ENCODE measurements at places on chromosomes 4 and X.

DNA sequence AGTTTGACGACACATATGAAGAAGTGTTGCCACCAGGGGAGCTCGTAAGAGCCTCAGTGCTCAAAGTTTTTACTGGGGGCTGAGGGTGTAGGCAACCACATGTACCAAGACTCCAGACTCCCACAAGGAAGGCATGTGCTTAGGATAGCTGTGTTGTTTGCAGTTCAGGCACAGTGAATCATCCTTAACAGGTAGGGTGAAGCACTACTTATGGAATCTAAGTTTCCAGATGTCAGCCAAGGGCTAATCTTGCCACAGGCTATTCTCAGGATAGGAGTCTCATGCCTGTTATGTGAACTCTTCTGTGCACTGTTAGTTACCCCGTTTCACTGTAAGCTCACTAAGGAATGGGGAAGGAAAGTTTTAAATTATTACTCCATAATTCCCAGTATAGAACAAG, 202.6 kb downstream of the TMA16 start:
- DNase-seq = no peak

DNA sequence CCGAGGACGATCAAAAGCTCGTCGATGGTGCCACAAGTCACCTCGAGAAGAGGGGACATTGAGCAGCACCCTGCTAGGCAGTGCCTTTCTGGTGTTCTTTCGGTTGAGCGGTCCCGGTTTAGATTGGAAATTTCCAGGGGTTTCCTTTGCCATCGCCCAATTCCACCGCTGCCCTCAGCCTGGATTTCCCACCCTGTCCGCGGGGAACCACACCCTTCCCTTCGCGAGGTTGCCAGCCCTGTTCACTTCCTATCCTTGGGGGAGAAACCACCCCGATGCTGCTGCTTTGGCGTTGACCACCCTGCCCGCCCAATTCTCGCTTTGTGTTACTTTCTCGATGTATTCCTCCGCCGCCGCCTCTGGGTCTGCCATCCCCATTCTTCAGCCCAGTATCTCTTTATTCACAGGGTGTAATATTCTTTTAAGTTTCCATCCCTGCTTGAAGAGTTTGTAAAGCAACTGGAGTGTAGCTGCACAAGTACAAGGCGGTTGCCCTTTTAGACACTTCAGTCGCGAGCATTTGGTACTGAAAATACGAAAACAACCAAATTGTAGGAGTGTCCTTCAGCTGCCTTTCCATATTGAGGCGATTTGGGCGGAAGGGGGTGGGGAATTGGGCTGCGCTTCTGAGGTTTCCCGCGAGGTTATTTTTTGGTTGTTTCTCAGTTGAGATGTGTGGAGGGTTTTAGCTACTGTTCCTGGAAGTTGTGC, 1.1 kb downstream of the OGT start:
- DNase-seq = peak; percentile 61

- no peak for DNase-seq
Observed at GRCh38 chr4:75823812-75824211, 78.4 kb downstream of the PPEF2 start.

DNA sequence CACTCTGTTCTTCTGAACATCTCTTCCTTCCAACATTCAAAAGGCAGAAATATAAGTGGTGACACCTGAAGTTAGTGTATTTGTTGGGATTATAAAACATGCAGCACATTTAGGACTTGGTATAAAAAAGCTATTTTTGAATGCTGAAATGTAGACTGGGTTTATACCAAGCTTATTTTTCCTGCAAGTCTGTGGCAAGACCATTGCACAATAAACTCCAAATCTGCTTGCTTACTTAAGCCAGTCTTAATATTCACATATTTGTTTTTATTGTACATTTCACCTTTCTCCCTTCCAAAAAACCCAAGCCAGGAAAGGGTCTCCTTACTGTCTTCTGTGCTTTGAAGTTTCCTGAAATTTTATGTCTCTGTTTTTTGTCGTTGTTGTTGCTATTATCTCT, 63.7 kb downstream of the FHIP1A start:
- DNase-seq = no peak

GRCh38 chr4:47531954-47532321, 46.9 kb downstream of the ATP10D start:
- DNase-seq = no peak

DNA sequence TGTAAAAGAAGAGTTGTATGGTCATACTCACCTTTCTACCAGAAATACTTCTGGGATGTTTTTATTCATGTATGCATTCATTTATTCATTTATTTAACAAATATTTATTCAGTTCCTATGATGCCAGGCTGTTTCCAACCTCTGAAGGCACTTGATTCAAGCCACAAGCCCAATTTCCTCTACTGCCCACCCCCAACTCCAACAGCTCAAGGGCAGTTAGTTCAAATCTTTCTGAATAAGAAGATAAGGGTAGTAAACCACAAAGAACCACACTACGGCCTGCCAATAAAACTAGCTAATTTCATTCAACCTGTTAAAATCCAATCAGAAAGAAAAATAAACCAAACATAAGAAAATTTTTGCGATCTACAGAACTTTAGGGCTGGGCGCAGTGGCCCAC, 31.2 kb downstream of the LRBA start:
- no peak for DNase-seq

DNA sequence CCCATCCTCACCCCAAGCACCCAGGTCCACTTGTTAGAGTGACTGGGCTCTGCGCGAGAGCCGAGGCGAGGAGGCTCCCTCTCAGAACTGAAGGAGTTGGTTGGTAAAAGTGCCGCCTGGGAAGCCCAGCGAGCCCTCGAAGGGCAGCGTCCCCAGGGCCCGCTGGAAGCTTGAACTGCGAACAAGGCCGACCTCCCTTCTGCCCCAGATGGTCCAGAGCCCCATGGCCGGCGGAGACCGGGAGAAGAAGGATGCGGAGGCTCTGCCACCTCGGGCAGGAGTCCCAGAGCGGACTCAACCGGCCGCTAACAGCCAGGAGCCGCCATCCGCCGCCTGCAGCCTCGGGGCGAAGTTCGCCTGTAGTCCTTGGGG, 116.3 kb upstream of the TEX13C start:
- DNase-seq = no peak

DNA sequence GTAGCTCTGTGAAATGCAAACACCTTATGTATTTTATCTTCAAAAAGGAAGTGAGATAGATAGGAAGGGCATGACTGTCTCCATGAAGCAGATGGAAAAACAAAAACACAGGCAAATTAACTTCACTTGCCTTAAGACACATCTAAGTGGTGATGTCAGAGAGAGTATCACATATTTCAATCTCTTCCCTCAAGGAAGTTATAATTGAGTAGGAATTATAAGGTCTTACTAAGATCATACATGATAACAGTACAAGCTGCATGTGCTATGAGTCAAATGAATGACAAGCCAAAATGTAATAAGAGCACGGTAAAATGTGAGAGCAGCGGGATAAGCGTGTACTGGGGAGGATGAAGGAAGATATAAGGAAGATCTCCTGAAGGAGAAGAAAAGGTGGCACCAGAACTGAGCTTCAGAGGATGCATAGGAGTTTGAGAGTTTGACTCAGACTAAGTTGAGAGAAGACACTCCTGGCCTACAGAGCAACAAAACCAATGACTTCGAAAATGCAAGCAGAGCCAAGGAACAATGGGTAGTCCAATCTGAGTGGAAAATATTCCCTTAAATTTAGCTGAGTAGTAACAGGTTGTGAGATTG, 43.3 kb upstream of the GALNT7 start:
- no peak for DNase-seq

DNA sequence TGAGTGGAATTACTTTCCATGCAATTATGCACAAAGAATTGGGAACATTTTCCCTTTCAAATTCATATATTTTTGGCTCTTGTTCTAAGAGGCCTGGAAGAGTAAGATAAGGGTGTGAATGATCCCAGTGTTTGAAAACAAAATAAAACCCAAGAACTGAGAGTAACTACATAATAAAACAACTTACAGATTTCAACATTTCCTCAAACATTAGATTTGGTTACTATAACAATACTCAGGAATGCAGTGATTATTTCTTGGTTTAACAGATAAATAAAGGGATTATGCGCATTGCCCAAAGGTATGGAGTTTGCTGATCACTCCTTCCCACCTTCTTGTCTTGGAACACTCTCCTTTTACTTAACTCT, 292.5 kb downstream of the CAMK2D start:
- no peak for DNase-seq

DNA sequence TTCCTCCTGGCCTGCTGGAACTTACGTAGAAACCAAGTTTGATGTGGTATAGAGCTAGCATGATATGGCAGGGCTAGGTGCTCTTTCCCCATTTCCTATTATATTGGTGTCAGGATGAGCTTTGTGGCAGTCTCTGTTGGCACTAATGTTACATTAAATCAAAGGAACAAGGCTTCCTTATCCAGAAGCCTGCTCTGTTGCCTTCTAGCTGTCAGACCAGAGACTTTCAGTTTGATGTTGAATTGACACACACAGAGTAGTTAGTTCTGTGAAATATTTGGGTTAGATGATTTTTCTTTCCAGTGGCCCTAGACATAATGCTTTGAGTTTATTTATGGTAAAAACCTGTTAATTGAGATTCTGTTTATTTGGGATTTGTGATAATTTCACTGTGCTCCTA, 10.0 kb downstream of the CNKSR2 start:
- DNase-seq = no peak

GRCh38 chrX:42732506-42732905, 45.5 kb downstream of the PPP1R2C start:
- no peak for DNase-seq

GRCh38 chr4:48138936-48139335, 4.9 kb upstream of the TXK start:
- DNase-seq = no peak

GRCh38 chrX:47501226-47502074, 18.4 kb upstream of the ZNF41 start:
- DNase-seq = no peak

- DNase-seq = no peak
Observed at GRCh38 chr4:30559481-30559880, 160.7 kb upstream of the PCDH7 start.

GRCh38 chrX:11970578-11971359, 167.5 kb upstream of the FRMPD4 start:
- DNase-seq = no peak

DNA sequence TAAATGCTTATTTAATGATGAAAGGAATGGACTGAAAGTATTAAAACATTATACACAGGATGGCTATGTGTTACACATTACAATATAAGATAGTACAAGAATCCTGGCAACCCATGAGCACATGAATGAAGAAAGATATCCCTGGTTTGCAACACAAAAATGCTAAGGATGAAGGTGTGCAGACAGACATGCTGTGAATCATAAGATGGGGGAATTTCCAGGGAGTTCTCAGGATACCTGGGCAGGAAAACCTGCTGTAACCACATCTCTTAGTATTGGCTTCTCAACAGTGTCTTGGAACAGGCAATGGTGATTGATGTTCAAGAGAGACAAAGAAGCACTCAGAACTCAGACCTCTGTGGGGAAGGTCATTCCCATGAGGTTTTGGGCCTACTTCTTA, 23.9 kb upstream of the ANOS1 start:
- no peak for DNase-seq

DNA sequence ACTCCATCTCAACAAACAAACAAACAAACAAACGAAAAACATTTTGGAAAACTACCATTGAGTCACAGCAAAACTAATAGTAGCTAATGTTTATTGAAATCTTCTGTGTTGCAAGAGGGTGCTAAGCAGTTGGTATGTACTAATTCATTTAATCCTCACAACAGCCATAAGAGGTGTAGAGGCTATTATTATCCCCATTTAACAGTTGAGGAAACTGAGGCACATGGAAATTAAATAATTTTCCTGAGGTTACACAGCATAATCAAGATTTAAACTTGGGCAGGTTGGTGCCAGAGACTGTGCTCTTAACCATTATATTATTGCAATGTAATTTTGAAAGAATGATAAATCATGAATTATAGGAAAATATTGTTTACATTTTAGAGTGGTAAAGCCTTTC, 17.5 kb upstream of the RHOH start:
- no peak for DNase-seq

- no peak for DNase-seq
Observed at GRCh38 chrX:3717742-3718420, 4.4 kb upstream of the PRKX start.

DNA sequence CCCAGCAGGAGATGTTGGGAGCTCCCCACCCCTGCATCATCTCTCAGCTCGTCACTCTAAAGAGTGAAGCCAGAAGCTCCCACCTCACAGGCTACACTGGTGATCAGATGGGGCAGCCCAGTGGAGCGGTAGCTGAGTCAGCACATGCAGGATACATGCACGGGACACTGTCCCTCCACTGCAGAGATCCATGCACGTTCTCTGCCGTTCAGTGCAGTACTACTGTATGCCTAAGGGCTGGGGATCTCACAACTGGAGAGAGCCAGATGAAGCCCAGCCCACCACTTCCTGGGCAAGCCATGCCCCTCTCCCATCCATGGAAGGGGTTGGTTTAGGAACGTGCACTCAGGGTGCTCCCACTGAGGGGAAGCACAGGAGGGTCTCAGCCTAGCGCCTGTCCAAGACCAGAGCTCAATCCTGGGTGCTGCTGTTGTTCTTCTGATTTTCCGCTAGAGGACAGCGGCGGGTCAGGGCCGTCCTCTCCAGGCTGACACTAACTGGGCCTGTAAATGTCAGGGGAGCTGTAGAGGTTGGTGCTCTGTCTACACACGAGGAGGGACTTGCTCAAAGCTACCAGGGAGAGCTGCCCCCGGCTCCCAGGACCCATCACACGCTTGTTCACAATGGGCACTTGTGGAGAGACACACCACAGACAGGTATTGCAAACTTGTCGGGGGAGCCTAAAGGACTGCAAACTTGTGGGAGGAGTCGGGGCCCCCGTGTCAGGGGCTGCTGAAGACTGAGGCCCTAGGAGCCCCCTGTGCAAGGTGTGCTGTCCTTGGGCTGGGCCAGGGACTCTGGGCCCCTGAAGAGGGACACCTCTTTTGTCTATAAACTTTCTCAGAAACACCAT, 18.2 kb upstream of the ABLIM2 start:
- DNase-seq = peak; percentile 57

DNA sequence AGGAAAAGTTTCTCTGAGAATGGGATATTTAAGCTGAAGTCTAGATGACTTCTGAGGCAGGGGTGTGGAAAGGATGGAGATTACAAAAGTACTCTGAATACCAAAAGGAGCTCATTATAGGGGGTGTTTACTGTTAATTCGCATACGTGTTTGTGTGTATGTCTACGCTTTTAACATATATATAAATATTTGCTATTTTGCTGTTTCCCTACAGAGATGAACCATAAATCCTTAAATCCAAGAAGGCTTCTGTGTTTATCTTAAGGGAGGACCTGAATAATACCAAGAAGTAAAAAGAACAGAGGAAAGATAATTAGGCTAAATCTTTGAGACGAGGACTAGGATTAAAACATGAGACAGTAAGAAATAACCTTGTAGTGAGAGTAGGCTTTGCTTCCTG, 166.0 kb downstream of the ARAP2 start:
- DNase-seq = no peak

GRCh38 chr4:68904786-68905185, 46.8 kb downstream of the UGT2A3 start:
- DNase-seq = no peak
